ENCODE measurements at places on chromosomes 2 and 18.

DNA sequence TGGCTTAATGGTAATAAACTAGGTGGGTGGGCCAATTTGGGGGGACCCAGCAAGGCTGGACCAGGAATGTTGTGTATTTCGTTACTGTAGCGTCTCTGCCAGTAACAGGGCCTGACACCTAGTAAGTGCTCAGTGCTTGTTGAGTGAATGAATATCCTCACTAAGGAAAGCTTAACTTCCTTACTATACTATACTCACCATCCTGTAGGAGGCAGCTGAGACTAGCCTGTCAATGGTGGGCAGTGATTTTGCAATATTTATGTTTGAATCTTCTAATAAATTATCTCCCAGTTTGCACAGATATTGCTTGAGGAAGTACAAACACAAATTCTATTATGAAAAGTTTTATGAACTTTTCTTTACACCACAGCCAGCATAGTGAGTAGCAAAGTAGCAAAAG, 370.7 kb upstream of the SYT4 start:
- no peak for ATAC-seq

GRCh38 chr2:162245061-162245460, 1.8 kb upstream of the FAP start:
- ATAC-seq, result peak; percentile 39

GRCh38 chr18:55864281-55864680, 276.3 kb upstream of the TCF4 start:
- ATAC-seq, result no peak

DNA sequence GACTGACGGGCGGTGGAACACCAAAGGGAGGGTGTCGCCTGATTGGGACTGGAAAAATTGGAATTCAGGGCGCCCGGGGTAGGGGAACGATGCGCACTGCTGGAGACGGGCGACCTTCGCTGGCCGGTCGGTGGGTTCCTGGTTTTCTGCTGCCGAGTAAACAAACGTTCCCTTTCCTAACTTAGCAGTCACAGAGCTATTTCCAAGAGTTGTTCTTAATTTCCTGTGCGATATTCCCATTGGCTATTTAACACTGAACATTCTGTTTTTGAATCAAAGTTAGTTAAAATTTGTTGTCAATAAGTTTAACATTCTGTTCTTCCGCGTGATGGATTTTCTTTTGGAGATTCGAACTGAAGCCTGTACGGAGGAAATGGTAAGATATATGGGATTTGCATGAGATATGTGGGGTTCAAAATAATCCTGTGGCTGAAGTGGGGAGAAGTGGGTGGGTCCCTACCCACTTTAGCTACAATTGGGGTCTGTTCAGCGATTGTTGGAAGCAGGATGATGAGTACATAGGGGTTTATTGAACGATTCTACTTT, 862 bp downstream of the C18orf54 start:
- peak; percentile 56 for ATAC-seq

DNA sequence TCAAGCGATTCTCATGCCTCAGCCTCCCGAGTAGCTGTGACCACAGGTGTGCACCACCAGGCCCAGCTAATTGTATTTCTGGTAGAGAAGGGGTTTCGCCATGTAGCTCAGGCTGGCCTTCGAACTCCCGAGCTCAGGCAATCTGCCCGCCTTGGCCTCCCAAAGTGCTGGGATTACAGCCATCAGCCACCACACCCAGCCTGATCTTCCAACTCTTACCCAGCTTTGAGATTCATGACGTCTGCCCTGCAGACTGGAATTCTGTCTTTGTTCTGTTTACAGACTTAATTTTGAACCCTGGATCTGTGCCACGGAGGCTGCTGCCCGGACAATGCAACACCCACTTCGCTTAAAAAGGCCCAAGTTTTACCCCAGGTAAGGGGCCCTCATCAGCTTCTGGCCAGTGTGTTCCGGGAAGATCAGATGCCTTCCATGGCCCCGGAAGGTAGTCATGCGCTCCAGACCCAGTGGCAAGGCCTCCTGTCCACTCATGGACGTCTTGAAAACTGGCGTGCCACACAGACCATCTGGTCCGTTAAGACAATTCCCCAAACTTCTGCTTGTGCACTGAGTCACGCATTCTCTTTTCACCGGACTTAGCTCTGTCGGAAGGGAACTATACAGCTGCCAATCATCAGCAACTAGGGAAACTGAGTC, 5.5 kb downstream of the PXDN start:
- ATAC-seq, result no peak

- no peak for ATAC-seq
These were observed 134.6 kb downstream of the UXS1 start for GRCh38 chr2:106059416-106060065.

GRCh38 chr2:27838502-27838901, 51.7 kb downstream of the RBKS start:
- ATAC-seq, result no peak

- no peak for ATAC-seq
These were observed 103.1 kb downstream of the GPD2 start for GRCh38 chr2:156539086-156539860.

- ATAC-seq, result peak; percentile 85
These were observed 24.9 kb downstream of the CIDEA start for GRCh38 chr18:12278741-12279682.

DNA sequence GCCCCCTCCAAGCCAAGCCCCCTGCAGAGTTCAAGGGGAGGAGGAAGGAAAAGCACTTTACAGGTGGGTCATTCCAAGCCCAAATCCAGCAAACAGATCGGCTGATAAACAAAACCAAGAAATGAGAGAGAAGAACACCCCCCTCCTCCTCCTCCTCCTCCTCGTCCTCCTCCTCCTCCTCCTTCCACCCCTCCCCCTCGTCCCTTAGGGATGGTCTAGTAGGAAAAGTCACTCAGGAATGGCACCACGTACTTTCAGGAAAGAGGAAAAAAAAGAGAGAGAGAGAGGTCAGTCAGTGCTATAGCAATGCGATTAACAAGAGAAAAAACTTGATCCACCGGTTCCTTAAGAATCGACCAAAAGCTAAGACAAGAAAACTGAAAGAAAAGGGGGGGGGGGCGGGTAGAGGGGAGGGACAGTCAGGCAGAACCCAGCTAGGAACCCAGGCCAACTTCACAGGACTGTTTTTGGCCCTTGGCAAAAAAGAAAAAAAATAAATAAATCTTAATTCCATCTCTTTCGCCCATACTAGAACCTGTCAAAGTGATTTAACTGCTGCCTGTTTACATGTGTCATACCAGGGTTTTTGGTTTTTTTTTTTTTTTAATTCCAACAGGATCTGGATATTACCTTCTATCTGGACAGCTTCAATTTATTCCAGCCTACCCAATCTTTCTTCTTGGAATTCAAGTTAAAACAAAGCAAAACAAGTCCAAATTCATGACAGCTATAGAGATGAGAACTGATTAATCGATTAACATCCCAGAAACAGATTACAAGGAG, 906 bp downstream of the IKZF2 start:
- ATAC-seq, result peak; percentile 4

DNA sequence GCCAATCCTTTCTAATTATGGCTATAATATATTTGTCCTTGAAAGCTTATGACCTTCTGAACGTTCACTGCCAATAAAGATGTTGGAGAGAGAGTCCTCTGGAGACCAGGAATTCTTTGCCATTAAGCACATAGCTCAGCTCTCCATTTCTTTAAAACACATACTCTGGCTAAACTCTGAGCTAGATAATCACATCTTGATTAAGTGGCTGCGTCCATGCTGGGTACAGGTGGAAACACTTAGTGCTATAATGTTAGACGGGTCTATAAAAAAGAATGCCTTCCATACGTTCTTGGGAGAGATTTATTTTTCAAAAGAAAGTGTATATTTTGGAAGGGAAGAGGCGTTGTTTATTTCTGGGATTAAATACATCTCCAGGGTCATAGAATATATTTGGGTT, 314.5 kb downstream of the LPIN1 start:
- ATAC-seq, result no peak

GRCh38 chr2:128390256-128390990, 71.8 kb upstream of the HS6ST1 start:
- ATAC-seq, result no peak
